Stimulated activated effector memory CD8-positive, alpha-beta T cell treated with anti-CD3 and anti-CD28 coated beads, Interleukin-12 subunit alpha, Interleukin-12 subunit beta, amount 100 ng/mL, for 72 hours (primary cell): ENCODE measurements at places on chromosomes 6 and 20.

- peak; percentile 76 for DNase-seq
These were observed 53.0 kb downstream of the ADAT2 start for GRCh38 chr6:143397227-143398222.

DNA sequence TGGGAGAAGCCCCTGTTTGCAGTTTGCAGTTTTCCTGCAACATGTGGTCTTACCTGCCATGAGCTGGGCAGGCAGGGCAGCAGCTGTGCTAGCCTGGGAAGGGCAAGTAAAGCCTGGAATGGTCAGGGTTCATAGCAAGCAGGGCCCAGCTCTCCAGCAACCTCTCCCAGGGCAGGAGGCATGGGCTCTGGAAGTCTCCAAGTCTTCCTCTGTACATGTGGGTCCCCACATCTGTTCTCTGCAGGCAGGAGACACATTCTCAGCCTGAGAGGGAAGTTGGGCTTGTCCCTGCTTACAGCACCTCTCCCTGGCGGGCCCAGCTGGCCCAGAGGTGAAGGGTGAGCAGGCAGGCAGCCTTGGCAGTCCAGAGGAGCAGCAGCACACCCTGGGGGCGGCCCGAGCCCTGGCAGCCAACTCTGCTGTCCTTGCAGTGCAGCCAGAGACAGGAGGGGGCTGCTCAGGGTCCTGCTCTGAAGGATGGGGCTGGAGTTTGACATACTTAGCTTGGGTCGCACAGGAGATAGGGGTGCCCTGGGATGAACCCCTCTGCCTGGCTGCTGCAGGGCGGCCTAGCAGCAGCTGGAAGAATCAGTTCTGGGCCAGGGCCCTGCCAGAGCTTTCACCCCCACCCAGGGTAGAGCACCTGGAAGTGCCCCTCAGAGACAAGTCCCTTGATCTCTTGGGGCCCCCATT lies 176.0 kb downstream of the MRPL14 start:
- DNase-seq, result no peak

GRCh38 chr6:106613590-106613989 lies 15.7 kb downstream of the RTN4IP1 start:
- DNase-seq, result no peak

DNA sequence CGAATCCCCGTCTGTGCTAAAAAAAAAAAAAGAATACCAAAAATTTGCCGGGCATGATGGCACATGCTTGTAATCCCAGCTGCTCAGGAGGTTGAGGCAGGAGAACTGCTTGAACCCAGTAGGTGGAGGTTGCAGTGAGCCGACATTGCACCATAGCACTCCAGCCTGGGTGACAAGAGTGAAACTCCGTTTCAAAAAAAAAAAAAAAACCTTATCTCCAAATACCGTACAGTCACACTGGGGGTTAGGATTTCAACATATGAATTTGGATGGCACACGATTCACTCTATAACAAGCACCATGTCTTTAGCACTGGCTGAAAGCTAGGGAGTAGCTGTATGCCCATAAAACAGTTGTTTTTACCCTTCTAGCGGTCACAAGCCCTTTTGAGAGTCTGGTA lies 3.8 kb downstream of the SMIM13 start:
- no peak for DNase-seq

DNA sequence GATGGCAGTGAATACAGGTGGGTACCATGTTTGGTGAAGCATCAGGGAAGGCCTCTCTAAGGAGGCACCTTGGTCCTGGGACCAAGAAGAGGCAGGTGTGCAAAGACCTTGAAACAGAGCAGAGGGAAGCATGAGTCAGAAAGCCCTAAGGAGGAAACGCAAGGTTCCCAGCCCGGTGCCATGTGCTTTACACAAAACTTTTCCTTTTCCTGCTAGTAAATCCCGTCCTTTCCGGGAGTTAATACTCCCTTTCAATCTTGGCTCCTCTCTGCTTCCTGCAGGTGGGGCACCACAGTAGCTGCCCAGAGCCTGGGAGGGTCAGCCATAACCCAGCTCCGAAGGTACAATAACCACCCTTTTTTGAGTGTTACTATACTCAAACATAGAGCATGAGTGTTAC lies 19.4 kb upstream of the SLC23A2 start:
- DNase-seq, result no peak

DNA sequence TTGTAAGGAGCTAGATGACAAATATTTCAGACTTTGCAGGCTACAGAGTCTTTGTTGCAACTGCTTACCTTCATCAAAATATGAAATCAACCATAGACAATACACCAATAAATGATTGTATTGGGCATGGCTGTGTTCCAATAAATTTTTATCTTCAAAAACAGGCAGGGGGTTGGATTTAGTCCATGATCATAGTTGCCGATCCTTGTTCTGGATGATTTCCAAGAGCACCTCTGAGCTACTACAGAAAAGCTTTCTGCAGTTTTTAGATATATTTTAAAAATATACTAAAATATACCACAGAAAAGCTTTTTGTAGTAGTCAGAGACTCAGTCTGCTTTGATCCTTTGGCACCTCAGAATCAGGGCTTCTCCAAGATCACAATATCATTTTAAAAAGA lies 145.0 kb downstream of the HTR1B start:
- DNase-seq, result no peak

DNA sequence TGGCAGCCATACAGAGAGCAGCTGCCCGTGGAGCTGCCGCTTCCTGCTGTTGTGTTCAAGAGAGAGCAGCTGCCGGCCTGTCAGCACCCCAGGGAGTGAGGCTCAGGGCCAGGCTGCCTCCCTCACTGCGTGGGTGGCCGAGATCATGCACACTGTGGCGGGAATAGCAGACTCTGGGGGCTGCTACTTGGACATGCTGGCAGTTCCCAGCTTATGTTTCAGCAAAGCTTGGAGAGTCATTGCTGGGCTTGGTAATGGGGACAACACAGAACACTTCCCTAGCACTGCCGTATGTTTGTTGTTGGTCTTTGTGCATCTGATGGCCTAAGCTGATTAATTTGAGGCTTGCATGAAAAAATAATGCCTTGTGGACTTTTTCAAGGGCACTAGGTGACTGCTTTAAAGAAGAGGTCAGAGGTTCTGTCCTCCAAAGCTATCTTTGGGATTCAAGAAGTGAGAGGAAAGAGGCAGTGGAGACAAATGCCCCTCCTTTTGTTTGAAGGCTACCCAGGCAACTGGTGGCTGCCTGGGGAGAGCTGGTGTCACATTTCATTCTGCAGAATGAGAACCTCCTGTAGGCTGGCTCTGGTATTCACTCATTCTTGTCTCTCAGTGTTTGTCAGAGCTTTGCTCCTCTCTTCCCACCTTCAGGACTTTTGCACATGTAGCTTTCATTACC lies 18.8 kb downstream of the MRAP2 start:
- no peak for DNase-seq

DNA sequence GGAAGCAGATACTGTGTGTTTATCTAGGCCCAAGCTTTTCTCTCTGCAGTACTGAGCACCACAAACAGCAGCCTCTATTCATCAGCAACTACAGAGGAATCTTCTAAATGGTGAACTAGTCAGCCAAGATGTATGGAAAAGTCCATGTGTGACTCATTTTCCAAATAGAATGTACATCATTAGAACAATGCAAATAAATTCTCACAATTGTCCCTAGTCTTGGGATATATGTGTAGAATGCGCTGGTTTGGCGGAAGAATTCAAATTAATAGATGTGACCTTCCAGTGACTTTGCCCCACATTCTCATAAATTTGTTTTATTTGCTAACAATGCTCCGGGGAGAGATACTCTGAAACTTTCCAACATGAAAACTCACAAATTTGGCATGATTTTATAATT lies 436.2 kb downstream of the CBLN4 start:
- no peak for DNase-seq

- no peak for DNase-seq
These were observed 38.1 kb upstream of the THBS2 start for GRCh38 chr6:169291646-169292337.

DNA sequence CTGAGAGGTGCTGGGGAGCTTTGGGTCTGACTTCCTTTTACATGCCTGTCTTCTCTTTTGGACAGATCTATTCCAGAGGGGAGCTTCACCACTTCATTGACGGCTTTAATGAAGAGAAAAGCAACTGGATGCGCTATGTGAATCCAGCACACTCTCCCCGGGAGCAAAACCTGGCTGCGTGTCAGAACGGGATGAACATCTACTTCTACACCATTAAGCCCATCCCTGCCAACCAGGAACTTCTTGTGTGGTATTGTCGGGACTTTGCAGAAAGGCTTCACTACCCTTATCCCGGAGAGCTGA lies 13.1 kb downstream of the PRDM1 start:
- no peak for DNase-seq

- no peak for DNase-seq
These were observed 123.8 kb downstream of the RFPL4B start for GRCh38 chr6:112470950-112471349.

- DNase-seq, result no peak
These were observed 32.7 kb downstream of the TRDN start for GRCh38 chr6:123604067-123604466.

DNA sequence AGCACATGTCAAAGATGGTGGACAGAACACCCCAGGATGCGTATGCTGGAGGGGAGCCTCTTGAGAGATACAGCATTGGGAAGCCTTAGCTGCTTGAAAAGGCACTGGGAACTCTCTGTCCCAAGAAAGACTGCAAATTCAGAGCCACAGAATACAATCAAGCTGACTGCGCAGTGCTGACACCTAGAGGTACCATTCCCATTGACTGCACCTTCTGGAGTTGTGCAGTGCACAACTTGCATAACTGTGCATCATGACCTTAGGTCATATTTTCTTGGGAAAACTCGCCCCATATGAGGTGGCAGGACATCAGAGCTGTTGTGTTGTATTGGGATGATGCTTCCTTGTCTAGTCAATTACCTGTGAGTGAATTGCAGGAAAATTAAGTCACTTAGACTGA lies 646.5 kb upstream of the NOX3 start:
- DNase-seq, result no peak

DNA sequence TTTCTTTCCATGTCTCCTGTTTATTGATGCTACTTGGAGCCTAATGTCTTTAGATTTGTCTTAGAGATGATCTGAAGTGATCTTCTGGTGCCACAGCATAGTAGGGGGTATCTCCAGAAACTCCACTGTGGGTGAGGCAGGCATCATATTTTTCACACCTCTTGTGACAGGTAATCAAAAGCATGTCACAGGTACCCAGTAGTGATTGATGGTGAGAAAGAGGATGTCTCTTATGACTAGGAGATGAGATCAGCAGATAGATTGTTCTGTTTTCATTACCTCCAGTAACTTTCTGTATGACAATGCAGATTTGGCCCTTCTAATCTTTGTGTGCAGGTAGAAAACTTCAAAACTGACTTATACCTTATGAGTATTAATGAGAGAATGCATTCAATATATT lies 13.5 kb downstream of the NCOA7 start:
- no peak for DNase-seq

- no peak for DNase-seq
These were observed 180.5 kb downstream of the TENT5A start for GRCh38 chr6:81572020-81572419.

DNA sequence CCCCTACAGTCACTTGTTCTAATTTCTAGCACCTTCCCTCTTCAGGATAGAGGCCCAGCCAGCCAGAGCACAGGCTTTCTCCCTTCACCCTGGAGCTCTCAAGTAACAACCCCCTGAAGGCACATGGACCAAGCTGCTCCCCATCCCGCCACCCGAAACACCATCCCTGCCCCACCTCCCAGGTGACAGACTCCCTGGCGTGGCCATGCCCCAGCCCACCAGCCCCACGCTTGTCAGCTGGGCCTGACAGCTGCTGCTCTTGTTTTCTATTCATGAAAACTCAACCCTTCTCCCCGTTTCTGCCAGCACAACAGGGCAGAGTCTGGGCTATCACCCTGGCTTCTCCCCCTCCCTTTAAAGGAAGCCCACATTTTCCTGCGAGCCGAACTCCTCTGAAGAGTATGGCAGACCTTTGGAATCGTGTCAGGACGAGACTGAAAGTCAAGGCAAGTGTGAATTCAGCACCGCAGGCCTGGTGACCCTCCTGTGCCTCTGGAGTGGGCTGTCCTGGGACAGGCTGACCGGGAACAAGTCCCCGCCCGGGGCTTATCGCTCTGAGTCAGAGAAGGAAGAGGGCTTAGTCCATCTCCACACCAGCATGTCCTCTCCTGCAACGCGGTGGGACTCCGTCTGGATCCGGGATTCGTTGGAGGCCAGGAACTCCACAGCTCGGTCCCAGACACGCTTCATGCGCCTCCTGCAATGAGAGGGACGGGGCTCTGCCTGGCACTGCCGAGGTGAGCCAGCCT lies 16.7 kb downstream of the LEMD2 start:
- no peak for DNase-seq

- no peak for DNase-seq
These were observed 24.3 kb downstream of the CAPN11 start for GRCh38 chr6:44182911-44183390.

DNA sequence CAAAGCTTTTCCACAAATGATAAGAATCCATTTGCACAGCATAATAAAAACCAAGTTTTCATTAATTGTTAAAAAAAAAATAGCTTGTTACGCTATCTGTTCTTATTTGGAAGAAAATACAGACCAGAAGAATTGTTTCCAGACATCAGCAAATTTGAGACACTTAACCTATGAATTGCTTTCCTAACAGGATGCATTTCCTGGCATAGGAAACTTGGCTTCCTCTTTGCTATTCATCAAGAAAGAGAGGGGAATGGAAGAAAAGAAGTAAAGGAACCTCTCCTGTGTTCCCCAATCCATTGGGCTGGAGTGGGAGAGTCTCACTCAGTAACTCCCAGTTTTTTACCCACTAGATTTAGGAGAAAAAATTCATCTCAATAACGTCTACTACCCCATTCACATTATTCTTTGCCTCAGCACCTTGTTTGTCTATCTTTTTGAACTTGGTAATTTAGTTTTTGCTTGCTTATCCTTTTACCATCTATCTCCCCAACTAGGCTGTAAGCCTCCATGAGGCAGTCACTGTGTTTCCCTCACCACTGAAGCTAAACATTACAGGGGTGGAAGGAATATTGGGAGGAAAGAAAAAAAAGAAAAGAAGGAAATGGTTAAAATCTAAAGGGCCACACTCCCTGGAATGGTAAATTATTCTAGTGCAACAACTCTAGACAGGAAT lies 150.3 kb downstream of the COL21A1 start:
- no peak for DNase-seq

DNA sequence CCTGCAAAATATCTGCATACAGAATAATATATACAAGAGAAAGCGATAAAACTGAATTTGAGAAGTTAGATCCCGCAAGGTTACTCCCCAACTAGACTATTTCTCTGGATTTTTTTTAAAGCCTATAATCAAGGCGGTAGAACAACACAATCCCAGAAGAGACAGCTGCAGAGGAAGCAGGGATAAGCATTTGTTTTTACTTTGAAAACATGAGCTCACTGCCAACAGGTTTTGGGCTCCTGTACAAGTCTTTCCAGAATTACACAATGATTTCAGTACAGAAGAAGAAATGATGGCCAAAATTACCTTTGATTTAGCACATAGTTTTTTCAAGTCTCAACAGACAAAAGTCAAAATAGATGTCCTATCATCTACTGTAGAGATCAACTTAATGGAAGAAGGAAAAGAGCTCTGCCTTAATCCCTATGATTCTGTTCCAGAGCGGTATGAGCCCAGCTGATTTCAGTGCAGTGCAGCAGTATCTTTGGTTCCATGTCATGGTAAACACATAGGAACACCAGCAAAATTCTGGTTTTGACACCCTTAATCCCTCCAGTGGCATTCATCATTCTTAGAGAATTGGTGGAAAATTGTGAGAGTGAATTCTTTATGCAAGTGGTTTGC lies 304.3 kb downstream of the HDGFL1 start:
- DNase-seq, result no peak
